Mesothelial cell of epicardium (in vitro differentiated cells): ENCODE measurements at places on chromosomes 2 and 18. TPM values are rescaled to one million over a fixed set of nuclear protein-coding genes. Genes with fewer than 3 reads are reported as not detected.

The SAP130 gene
- total RNA-seq = 35.9 to 38.5 TPM (median 37.5 TPM) in 3 replicates

The CERKL gene
- total RNA-seq = not detected in 3 replicates

The LINC00305 gene
- total RNA-seq = not detected in 3 replicates

The SLC9A4 gene
- 0.07 to 0.11 TPM (median 0.11 TPM) in 3 replicates for total RNA-seq

The CFC1 gene
- total RNA-seq = not detected in 3 replicates

The FOXI3 gene
- 0.24 to 0.40 TPM (median 0.27 TPM) in 3 replicates for total RNA-seq

The CD8B2 gene
- not detected in 3 replicates for total RNA-seq

The ANKRD30BL gene
- not detected in 3 replicates for total RNA-seq

The DSC2 gene
- total RNA-seq = 61.3 to 64.7 TPM (median 63.0 TPM) in 3 replicates

The ARHGAP25 gene
- 1.2 to 1.4 TPM (median 1.3 TPM) in 3 replicates for total RNA-seq

The HDLBP gene
- 479 to 484 TPM (median 480 TPM) in 3 replicates for total RNA-seq

DNA sequence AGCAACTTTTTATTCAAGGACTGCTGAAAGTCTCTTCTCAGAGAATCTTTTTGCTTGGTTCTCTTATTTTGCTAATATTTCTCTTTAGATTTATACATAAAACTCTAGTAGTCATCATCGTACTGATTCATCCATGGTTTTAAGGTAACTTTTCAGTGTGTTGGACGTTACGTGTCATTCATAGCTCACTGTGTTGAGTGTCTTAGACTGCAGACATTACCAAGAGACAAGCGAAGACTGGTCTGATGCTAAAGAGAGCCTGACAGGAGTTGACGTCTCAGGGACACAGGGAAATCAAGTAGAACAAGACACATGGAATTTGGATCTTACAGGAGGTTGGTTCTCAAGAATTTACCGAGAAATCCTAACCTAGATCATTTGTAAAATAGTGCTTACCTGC is 25.5 kb downstream of the RBM44 start:
- peaks cover 7% of the 10 kb centered on the region for H3K27me3 ChIP-seq
- no peak overlapping the region for H3K4me3 ChIP-seq
- DNase-seq = no peak
- no peaks in the 10 kb centered on the region for H3K36me3 ChIP-seq
- H3K4me1 ChIP-seq = peaks cover 8% of the 10 kb centered on the region

- no peaks in the 10 kb centered on the region for H3K4me1 ChIP-seq
- H3K27ac ChIP-seq = no peak overlapping the region
- DNase-seq = no peak
- peaks cover 14% of the 10 kb centered on the region for H3K36me3 ChIP-seq
- H3K27me3 ChIP-seq = peaks cover 4% of the 10 kb centered on the region
Observed at GRCh38 chr2:234873828-234874173, 78.0 kb upstream of the SH3BP4 start.

DNA sequence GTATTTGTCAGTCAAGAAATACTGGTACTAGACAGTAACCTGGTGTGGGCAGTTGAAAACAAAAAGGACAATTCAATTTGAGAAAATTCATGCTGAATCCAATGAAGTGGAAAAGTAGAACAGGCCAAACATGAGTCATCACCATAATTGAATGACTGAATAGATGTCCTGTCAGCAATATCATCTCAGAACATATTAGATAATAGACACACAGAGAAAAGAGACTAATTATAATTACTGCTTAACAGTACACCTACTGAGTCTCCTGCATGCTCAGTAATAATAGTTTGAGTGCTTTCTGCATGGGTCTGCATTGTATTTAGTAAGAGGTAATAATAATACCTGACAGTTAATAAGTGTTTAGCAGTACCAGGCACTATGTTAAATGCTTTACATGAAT is 138.6 kb upstream of the ZC3H15 start:
- DNase-seq = no peak
- peaks cover 11% of the 10 kb centered on the region for H3K36me3 ChIP-seq
- peak overlapping the region; percentile 40 for H3K27ac ChIP-seq
- H3K27me3 ChIP-seq = no peaks in the 10 kb centered on the region
- peaks cover 46% of the 10 kb centered on the region for H3K4me1 ChIP-seq

GRCh38 chr18:60664736-60665135 is 292.2 kb upstream of the MC4R start:
- no peak overlapping the region for H3K27ac ChIP-seq
- no peaks in the 10 kb centered on the region for H3K36me3 ChIP-seq
- H3K27me3 ChIP-seq = peaks cover 8% of the 10 kb centered on the region

DNA sequence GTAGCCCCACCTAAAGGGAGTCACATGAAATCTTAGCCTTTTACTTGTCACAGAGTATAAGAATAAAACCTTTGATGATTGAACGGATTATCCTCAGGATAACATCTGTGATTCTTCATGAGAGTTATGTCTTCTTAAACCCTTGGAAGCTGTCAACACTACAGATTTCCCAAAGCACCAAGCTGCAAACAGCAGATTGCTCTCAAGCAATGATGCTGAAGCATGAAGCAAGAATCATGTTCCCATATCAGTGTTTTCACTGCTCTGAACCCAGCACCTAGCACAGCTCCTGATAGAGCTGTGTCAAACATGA is 47.6 kb upstream of the CELF4 start:
- H3K27me3 ChIP-seq = peaks cover 55% of the 10 kb centered on the region
- H3K4me1 ChIP-seq = peaks cover 4% of the 10 kb centered on the region

- no peaks in the 10 kb centered on the region for H3K36me3 ChIP-seq
- H3K4me3 ChIP-seq = peak overlapping the region; percentile 82
- peaks cover 34% of the 10 kb centered on the region for H3K4me1 ChIP-seq
- no peak for DNase-seq
- H3K27ac ChIP-seq = peak overlapping the region; percentile 92
Observed at GRCh38 chr18:48974304-48975119, 23.7 kb upstream of the SMAD7 start.

DNA sequence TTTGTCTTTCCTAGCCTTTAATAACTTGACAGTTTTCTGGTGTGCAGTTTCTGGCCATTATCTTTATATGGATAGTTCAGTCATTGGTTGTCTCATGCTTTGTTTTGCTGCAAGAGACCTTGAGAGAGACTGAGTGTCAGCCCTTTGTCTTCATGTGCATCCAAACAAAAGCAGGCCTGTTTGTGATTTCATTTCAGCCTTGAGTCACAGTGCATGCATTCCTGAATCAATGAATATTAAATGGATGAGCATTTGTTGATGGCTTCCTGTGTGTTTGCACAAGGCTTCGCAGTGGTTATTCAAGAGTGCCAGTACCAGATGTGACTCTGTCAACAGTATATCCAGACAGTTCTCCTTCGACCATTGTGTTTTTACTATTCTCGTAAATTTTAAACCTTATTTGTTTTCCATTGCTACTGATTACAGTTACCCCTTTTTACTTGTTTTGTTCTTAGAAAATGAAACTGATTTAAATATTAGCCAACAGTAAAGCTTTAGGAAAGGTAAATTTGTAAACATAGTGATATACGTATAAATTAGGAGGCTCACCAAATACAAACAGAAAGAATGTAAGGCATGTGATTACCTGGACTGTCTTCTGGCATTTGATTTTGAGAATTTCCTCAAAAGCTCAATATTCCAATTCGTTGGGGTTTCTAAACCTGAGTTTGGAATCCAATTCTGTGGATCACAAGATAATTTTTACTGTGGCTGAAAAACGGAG is 319.8 kb downstream of the CTNNA2 start:
- no peak overlapping the region for H3K27ac ChIP-seq
- H3K4me1 ChIP-seq = peaks cover 8% of the 10 kb centered on the region
- no peaks in the 10 kb centered on the region for H3K27me3 ChIP-seq
- no peaks in the 10 kb centered on the region for H3K36me3 ChIP-seq
- no peak overlapping the region for H3K4me3 ChIP-seq

- no peaks in the 10 kb centered on the region for H3K36me3 ChIP-seq
- no peak overlapping the region for H3K27ac ChIP-seq
- H3K27me3 ChIP-seq = no peaks in the 10 kb centered on the region
- DNase-seq = no peak
- H3K4me3 ChIP-seq = no peak overlapping the region
- peaks cover 59% of the 10 kb centered on the region for H3K4me1 ChIP-seq
Observed at GRCh38 chr2:40367652-40368051, 84.2 kb downstream of the SLC8A1 start.

- H3K27me3 ChIP-seq = no peaks in the 10 kb centered on the region
- no peak overlapping the region for H3K4me3 ChIP-seq
- no peak overlapping the region for H3K27ac ChIP-seq
Observed at GRCh38 chr18:55525845-55526244, 62.1 kb downstream of the TCF4 start.

- no peak overlapping the region for H3K27ac ChIP-seq
- no peak for DNase-seq
- no peak overlapping the region for H3K4me3 ChIP-seq
- H3K27me3 ChIP-seq = peaks cover 1% of the 10 kb centered on the region
- no peaks in the 10 kb centered on the region for H3K36me3 ChIP-seq
Observed at GRCh38 chr2:71880846-71881610, 266.6 kb downstream of the CYP26B1 start.

DNA sequence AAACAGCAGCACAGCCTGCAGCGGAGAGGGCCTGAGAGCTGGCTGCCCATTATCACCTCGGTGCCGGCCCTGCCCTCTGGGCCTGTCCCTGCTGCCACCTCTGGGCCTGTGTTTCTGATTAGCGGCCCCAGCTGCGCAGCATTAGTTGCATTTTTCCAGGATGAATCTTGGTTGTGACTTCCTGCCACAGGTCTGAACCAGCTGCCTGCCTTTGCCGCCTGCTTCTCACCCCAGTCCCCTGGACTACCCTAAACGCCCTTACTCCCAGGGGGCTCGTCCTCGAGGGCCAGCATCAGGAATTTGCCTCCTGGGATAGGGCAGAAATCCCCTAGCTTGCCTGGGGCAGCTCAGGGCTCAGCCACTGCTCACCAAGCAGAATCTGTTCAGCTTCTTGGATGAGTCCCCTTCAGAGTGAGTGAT is 342.8 kb downstream of the DYSF start:
- no peak overlapping the region for H3K27ac ChIP-seq
- no peaks in the 10 kb centered on the region for H3K27me3 ChIP-seq
- H3K4me3 ChIP-seq = no peak overlapping the region
- no peak for DNase-seq

- peaks cover 2% of the 10 kb centered on the region for H3K4me1 ChIP-seq
- DNase-seq = no peak
- no peaks in the 10 kb centered on the region for H3K36me3 ChIP-seq
- peaks cover 86% of the 10 kb centered on the region for H3K27me3 ChIP-seq
Observed at GRCh38 chr2:113284476-113284875, 5.8 kb upstream of the PAX8 start.

- H3K4me3 ChIP-seq = no peak overlapping the region
- H3K27ac ChIP-seq = no peak overlapping the region
- no peaks in the 10 kb centered on the region for H3K27me3 ChIP-seq
- DNase-seq = no peak
- peaks cover 4% of the 10 kb centered on the region for H3K36me3 ChIP-seq
- H3K4me1 ChIP-seq = peaks cover 29% of the 10 kb centered on the region
Observed at GRCh38 chr2:239246723-239247122, 154.1 kb downstream of the HDAC4 start.

DNA sequence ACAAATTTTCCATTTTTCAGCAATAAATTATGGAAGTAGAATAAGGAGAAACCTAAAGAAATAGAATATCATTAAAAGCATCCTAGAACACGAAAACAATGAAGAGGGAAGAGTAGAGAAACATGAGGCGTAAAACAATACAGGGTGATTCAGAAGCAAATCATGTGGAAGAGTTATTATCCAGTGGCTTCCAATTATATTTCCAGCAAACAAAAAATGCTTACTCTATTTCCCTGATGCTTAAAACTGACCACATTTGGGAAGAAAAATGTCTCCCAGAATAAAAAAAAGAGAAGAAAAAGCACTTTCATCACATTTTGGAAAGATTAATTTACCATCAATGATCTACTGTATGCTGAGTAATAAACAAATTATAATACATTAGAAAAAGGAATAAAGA is 192.6 kb downstream of the CD226 start:
- peaks cover 15% of the 10 kb centered on the region for H3K4me1 ChIP-seq
- H3K4me3 ChIP-seq = no peak overlapping the region
- DNase-seq = no peak
- no peaks in the 10 kb centered on the region for H3K36me3 ChIP-seq
- no peaks in the 10 kb centered on the region for H3K27me3 ChIP-seq

GRCh38 chr2:239926587-239927232 is 98.4 kb downstream of the NDUFA10 start:
- no peak overlapping the region for H3K4me3 ChIP-seq
- DNase-seq = no peak
- H3K4me1 ChIP-seq = no peaks in the 10 kb centered on the region
- H3K36me3 ChIP-seq = no peaks in the 10 kb centered on the region

GRCh38 chr2:46555646-46556234 is 76.4 kb downstream of the TMEM247 start:
- peak overlapping the region; percentile 89 for H3K27ac ChIP-seq
- H3K4me3 ChIP-seq = peak overlapping the region; percentile 30
- H3K4me1 ChIP-seq = peaks cover 34% of the 10 kb centered on the region
- peaks cover 32% of the 10 kb centered on the region for H3K36me3 ChIP-seq

- H3K27ac ChIP-seq = no peak overlapping the region
- DNase-seq = no peak
- H3K4me3 ChIP-seq = no peak overlapping the region
- peaks cover 11% of the 10 kb centered on the region for H3K4me1 ChIP-seq
- H3K36me3 ChIP-seq = no peaks in the 10 kb centered on the region
- H3K27me3 ChIP-seq = no peaks in the 10 kb centered on the region
Observed at GRCh38 chr2:16852651-16853050, 187.0 kb upstream of the CYRIA start.

GRCh38 chr2:6922201-6922656 is 5.0 kb downstream of the RNF144A start:
- no peaks in the 10 kb centered on the region for H3K27me3 ChIP-seq
- peaks cover 78% of the 10 kb centered on the region for H3K4me1 ChIP-seq
- DNase-seq = no peak

DNA sequence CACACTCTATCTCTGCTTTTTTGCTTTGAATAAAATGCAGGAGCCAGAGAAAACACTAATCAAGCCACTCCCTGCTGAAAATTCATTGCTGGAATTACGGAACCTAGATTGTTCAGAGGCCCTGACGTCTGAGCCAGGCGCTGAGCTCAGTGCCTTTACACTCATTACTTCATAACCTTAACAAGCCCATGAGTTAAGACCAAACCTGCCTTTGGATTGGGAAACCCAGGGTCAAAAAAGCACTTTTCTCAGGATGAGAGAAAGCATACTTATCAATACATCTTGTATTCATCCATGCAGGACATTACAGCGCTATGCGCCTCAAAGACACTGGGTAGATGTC is 762 bp downstream of the INO80C start:
- H3K36me3 ChIP-seq = no peaks in the 10 kb centered on the region
- H3K4me3 ChIP-seq = peak overlapping the region; percentile 99
- DNase-seq = no peak
- peak overlapping the region; percentile 100 for H3K27ac ChIP-seq
- H3K4me1 ChIP-seq = peaks cover 44% of the 10 kb centered on the region

DNA sequence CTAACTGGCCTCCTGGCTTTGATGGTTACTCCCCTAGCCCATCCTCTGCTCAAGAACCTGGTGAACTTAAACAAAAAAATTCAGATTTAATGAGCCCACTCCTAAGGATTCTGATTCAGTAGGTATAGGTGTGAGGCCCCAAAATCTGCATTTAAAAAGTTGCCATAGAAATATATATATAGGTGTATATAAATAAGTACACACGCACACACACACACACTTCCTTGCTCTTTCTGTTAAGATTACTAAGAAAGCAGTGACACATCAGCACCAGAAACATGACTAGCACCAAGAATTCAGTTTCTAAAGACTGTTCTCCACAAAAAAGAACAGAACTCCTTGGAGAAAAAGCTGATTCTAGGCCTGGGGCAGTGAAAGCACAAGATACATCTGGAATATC is 17.8 kb downstream of the EML6 start:
- no peak overlapping the region for H3K4me3 ChIP-seq
- H3K27me3 ChIP-seq = no peaks in the 10 kb centered on the region
- no peak for DNase-seq
- H3K4me1 ChIP-seq = no peaks in the 10 kb centered on the region
- no peaks in the 10 kb centered on the region for H3K36me3 ChIP-seq
- H3K27ac ChIP-seq = no peak overlapping the region
